ENCODE measurements at places on chromosomes 12 and 14. TPM values are rescaled to one million over a fixed set of nuclear protein-coding genes. Genes with fewer than 3 reads are reported as not detected.

GRCh38 chr14:78605897-78606500 is 435.8 kb downstream of the NRXN3 start:
- peaks cover 14% of the 10 kb centered on the region for H3K27me3 ChIP-seq
- no peak overlapping the region for H3K4me3 ChIP-seq
- DNase-seq, result no peak
- H3K4me1 ChIP-seq, result peaks cover 6% of the 10 kb centered on the region
- H3K36me3 ChIP-seq, result no peaks in the 10 kb centered on the region

- no peaks in the 10 kb centered on the region for H3K4me1 ChIP-seq
- no peak overlapping the region for H3K4me3 ChIP-seq
- DNase-seq, result no peak
- no peaks in the 10 kb centered on the region for H3K36me3 ChIP-seq
- no peaks in the 10 kb centered on the region for H3K27me3 ChIP-seq
- no peak overlapping the region for H3K27ac ChIP-seq
These were observed 266.4 kb downstream of the NAV3 start for GRCh38 chr12:78096909-78097597.

FRS2 gene
- 13.0 TPM for total RNA-seq

ACACB gene
- 12.2 TPM for total RNA-seq

REP15 gene
- total RNA-seq, result not detected

Data from activated T-cell treated with anti-CD3 and anti-CD28 coated beads, Interleukin-2, amount 50 U/mL, for 72 hours (primary cell).